ENCODE measurements at places on chromosomes 1 and 21. TPM values are rescaled to one million over a fixed set of nuclear protein-coding genes. Genes with fewer than 3 reads are reported as not detected.

DNA sequence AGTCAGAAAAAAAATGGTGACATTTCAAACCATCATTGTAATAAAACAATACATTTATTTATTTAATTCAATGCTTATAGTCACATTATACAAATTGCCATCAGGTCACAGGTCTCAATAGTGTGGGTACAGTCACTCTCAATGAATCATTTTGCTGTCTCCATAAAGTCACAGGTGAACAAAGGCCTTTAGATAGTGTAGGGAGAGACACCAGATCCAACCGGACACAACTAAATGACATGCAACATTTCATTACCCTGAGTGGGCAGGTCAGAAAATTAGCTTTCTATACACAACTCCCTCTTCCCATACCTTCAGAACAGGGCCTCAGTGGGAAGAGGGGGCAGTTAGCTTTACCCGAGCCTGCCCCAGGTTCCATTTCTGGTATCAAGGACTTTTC lies 63.2 kb downstream of the STYXL2 start:
- no peak overlapping the region for H3K27ac ChIP-seq
- no peaks in the 10 kb centered on the region for H3K4me1 ChIP-seq
- DNase-seq: no peak
- no peaks in the 10 kb centered on the region for H3K36me3 ChIP-seq
- no peak overlapping the region for H3K4me3 ChIP-seq

DNA sequence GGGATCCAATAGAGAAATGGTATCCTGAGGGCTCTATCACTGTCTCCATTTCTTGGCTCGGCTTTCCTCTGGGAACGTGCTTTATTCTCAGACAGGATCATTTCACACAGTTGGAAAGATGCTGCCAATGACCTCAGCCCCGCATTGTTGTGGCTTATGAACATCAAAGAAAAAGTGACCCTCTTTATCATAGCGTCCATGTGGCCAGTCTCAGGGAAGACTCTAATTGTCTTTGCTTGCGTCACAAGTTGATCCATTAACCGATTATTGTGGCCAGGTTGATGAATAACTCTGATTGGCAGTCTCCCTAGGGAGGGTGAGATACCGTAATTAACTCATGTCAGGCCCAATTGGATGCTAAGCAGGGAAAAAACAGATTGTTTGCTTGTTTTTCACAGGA lies 10.4 kb upstream of the TMEM9 start:
- peaks cover 26% of the 10 kb centered on the region for H3K4me1 ChIP-seq
- H3K4me3 ChIP-seq: no peak overlapping the region
- no peak for DNase-seq
- no peaks in the 10 kb centered on the region for H3K36me3 ChIP-seq

GRCh38 chr1:178086766-178087165 lies 7.1 kb upstream of the RASAL2 start:
- H3K4me1 ChIP-seq: no peaks in the 10 kb centered on the region
- no peaks in the 10 kb centered on the region for H3K36me3 ChIP-seq
- H3K27me3 ChIP-seq: no peaks in the 10 kb centered on the region

DNA sequence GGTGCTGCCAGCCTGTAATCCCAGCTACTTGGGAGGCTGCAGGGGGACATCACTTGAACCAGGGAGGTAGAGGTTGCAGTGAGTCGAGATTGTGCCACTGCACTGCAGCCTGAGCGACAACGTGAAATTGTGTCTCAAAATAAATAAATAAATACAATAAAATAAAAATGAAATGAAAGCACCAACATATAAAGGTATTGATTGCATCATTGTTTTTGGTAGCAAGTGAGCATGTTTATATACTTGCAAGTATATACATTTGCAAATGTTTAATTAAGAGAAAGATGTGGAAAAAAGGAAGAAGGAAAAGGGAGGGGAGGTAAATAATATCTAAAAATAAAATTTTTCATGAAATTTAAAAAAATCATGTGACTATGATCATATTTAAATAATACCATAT lies 32.8 kb upstream of the NRIP1 start:
- peaks cover 13% of the 10 kb centered on the region for H3K4me1 ChIP-seq
- no peaks in the 10 kb centered on the region for H3K36me3 ChIP-seq
- no peak overlapping the region for H3K4me3 ChIP-seq

- H3K4me1 ChIP-seq: no peaks in the 10 kb centered on the region
- no peak overlapping the region for H3K27ac ChIP-seq
- H3K4me3 ChIP-seq: no peak overlapping the region
- no peaks in the 10 kb centered on the region for H3K27me3 ChIP-seq
- DNase-seq: no peak
These were observed 97.5 kb downstream of the CLEC20A start for GRCh38 chr1:178399177-178399728.

- H3K27me3 ChIP-seq: no peaks in the 10 kb centered on the region
- H3K4me1 ChIP-seq: no peaks in the 10 kb centered on the region
- H3K4me3 ChIP-seq: no peak overlapping the region
- no peaks in the 10 kb centered on the region for H3K36me3 ChIP-seq
- no peak for DNase-seq
These were observed 112.0 kb downstream of the BARHL2 start for GRCh38 chr1:90605070-90605469.

- H3K36me3 ChIP-seq: no peaks in the 10 kb centered on the region
- H3K4me1 ChIP-seq: peaks cover 18% of the 10 kb centered on the region
- no peaks in the 10 kb centered on the region for H3K27me3 ChIP-seq
These were observed 8.6 kb downstream of the CRABP2 start for GRCh38 chr1:156696755-156697154.

- H3K27me3 ChIP-seq: no peaks in the 10 kb centered on the region
- no peaks in the 10 kb centered on the region for H3K36me3 ChIP-seq
- no peak for DNase-seq
- H3K4me3 ChIP-seq: no peak overlapping the region
- peaks cover 49% of the 10 kb centered on the region for H3K4me1 ChIP-seq
- H3K27ac ChIP-seq: no peak overlapping the region
These were observed 69.3 kb downstream of the PLXNA2 start for GRCh38 chr1:208174731-208175507.

DNA sequence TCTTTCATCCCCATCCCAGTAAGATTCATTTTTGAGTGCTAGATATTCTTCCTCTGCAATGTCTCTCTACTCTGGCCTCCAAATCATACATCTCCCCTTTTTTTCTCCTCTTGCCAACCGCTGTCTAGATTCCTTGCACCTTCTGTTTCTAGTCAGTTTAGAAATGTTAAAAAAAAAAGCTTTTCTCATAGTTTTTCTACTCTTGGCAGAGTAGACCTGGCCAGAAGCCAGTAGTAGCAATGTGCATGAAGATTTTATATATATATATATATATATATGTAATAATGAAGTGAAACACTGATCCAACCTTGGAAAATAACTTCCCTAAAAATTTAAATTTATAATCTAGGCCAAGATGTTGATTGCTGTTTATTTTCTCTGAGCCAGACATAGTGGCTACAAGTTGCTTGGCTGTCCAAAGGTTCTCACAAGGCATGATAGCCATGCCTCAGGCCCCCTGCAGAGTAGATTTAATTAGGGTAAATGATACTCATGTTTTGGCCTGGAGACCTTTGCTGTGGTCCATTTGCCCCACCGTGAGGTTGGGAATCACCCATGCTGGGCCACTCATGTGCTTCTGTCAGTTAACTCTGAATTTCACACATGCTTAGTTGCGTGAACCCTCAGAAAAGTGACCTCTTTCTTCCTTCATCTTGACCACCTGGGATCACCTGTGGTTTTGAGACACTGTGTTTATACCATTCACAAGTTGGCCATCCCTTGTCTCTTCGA lies 103.4 kb upstream of the KCNE2 start:
- H3K36me3 ChIP-seq: no peaks in the 10 kb centered on the region
- no peaks in the 10 kb centered on the region for H3K4me1 ChIP-seq
- H3K27me3 ChIP-seq: no peaks in the 10 kb centered on the region
- H3K27ac ChIP-seq: no peak overlapping the region

- H3K36me3 ChIP-seq: no peaks in the 10 kb centered on the region
- DNase-seq: no peak
- peaks cover 40% of the 10 kb centered on the region for H3K4me1 ChIP-seq
These were observed 4.5 kb downstream of the ASCL5 start for GRCh38 chr1:201122321-201122957.

DNA sequence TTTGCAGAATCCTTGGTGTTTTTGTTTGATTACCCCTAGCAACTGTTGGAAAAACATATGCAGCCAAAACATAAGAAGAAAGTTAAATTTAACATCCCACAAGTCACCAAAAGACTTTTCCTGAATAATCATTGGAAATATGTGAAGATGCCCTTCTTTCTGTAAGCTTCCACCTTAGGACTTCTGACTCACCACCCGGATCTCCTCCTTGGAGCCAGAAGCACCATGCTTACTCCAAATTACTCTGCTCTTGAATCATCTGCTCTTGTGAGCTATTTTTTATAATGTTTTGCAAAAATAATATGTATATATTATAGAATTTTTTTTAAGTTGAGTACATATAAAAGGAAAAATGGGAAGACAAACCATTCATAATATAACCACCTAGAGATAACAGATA lies 391.7 kb downstream of the KCTD3 start:
- H3K4me3 ChIP-seq: no peak overlapping the region
- DNase-seq: no peak
- no peaks in the 10 kb centered on the region for H3K27me3 ChIP-seq
- no peaks in the 10 kb centered on the region for H3K36me3 ChIP-seq
- no peak overlapping the region for H3K27ac ChIP-seq

DNA sequence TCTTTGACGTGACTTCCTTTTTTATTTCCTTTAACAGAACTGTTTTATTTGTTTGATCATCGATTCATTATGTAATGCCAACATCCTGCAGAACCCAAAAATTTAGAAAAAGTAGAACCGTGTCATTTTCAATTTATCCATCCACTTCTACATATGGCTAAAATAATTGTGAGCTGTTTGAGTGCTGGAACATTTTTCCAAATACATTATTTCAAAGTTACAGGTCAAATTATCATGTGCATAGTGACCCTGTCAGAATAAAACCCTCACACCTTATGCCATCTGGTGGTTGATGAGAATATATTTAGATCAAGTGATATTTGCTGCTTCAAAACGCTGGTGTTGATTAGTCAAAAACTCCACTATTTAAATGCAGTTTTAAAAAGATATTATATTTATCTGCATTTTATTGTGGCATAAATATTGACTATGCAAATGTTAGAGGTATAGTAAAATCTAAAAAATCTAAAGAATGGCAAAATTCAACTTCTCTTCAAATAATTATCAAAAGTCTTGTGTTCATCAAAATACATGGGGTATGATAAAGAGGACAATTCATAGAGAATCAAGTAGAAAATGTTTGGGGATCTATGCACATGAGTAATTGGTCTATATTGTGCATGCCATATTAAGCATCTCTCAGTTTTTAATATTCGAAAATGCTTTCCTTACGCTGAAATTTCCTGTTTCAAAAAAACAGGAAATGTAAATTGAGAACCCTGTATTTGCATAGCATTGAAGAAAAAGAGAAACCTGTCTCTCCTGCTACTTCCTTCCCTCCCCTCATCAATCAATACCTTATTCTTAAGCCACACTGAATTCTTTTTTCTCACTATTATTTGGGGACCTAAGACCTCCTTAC lies 39.7 kb downstream of the UBE2U start:
- no peaks in the 10 kb centered on the region for H3K36me3 ChIP-seq
- peaks cover 26% of the 10 kb centered on the region for H3K4me1 ChIP-seq
- H3K27me3 ChIP-seq: no peaks in the 10 kb centered on the region
- H3K27ac ChIP-seq: no peak overlapping the region
- H3K4me3 ChIP-seq: no peak overlapping the region

DNA sequence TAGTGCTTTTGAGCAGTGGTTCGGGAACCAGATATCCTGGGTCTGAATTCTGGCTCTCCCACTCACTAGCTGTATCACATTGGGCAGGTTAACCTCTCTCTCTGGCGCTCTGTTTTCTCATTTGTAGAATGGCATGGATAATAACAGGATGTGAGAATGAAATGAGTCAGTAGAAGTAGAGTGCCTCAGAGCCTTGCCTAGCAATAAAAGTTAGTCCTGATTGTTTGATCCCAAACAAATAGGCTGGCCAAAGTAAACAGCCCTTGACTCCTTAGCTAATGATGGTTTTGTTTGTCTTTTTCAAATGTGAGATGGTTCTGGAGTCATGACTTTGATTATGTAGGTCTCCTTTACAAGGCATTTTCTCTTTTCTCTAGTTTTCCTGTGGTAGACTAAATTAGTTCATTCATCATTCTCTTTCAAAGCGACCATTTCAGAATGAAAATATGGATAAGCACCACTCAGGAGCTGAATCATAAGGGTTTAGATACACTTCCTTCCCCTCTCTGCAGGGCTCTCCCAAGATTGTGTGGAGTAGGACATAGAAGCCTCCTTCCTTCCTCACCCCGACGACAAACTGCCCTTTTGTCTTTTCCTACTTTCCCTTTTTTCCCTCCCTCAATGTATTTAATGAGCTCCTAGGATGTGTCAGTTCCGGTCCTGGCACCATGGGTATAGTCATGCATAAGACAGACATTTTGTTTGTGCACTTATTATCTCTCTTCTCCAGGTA lies 23.1 kb downstream of the KIAA0040 start:
- no peak overlapping the region for H3K27ac ChIP-seq
- H3K4me1 ChIP-seq: peaks cover 22% of the 10 kb centered on the region
- no peak for DNase-seq
- peaks cover 6% of the 10 kb centered on the region for H3K36me3 ChIP-seq

DNA sequence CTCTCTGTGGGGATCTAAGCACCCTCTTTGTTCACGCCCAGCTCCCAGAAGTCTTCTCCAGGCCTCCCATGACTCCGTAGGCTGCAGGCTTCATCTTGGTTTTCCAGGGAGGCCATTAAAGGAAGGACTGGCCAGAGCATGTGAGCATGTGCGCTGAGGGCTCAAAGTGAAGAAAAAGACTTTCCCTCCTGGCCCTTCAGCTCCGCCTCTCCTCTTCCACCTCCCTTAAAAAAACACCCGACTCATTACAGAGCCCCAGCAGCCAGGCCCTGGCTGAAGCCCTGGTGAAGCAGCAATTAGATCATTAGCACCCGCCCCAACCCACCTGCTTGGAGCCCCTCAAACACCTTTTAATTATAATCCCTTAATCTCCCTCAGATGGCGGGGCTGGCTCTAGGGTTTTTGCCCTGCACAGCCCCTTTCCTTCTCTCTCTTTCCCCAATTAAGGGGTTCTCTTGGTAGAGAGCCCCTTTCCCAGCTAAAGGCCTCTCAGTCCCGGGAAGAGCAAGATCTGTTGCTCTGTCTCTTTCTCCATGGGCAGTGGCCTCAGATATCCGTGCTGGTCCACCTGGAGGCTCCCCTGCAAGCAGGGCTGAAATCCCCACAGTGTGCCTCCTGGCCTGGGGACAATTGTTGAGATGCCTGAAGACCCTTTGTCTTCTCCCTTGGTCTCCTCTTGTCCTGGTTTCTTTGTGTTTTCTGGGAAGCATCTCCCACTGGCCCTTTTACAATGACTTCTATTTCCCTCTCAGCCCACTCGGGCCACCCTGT lies 30.5 kb downstream of the RHBG start:
- no peaks in the 10 kb centered on the region for H3K36me3 ChIP-seq
- H3K4me3 ChIP-seq: no peak overlapping the region
- no peak overlapping the region for H3K27ac ChIP-seq
- no peaks in the 10 kb centered on the region for H3K4me1 ChIP-seq

The NDUFV3 gene
- total RNA-seq: 55.0 TPM

The SMPDL3B gene
- total RNA-seq: 28.0 TPM

The DENND2D gene
- total RNA-seq: 16.1 TPM

The SLC66A1 gene
- 23.4 TPM for total RNA-seq

The TTC22 gene
- total RNA-seq: 12.2 TPM

The HAO2 gene
- total RNA-seq: not detected

The CATSPERE gene
- 0.26 TPM for total RNA-seq

The HUNK gene
- total RNA-seq: 9.2 TPM
